ENCODE measurements at places on chromosomes 3 and 15. TPM values are rescaled to one million over a fixed set of nuclear protein-coding genes. Genes with fewer than 3 reads are reported as not detected.

DNA sequence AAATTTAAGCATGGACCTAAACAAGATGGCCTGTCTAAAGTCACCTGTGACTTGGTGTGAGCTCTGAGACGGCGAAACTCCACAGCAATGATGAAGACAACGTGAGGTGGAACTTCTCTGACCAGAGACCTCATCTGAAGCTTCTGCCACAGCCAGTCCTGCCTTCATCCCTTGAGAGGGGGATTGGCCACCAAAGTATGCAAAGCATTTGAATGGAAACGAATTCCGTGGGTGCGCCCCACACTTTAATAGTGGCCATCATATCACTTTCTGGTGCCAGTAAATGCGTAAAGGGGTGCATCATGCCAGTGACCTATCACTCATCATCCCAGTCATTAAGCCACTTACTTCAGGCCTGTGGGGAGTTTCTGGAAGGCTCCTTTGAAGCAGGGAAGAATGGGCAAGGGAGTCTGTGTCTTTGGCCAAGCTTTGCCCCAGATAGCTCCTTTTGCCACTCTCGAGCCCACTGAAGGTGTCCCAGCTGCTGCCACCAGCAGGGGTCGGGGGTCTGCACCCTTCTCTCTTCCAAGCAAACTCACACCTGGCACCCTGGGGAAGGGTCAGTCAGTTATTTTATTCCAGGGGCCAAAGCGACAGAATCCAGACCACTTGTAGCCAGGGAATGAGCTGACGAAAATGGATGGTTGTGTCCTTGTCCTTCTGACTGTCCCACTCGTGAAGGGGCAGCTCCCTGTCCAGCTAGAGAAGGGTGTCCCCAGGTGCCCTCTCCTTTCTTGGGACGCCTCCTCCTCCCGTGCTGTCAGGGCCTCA lies 17.7 kb downstream of the MUC20 start:
- DNase-seq, result no peak

GRCh38 chr3:36906504-36907149 lies 38.2 kb downstream of the TRANK1 start:
- DNase-seq, result peak; percentile 51

DNA sequence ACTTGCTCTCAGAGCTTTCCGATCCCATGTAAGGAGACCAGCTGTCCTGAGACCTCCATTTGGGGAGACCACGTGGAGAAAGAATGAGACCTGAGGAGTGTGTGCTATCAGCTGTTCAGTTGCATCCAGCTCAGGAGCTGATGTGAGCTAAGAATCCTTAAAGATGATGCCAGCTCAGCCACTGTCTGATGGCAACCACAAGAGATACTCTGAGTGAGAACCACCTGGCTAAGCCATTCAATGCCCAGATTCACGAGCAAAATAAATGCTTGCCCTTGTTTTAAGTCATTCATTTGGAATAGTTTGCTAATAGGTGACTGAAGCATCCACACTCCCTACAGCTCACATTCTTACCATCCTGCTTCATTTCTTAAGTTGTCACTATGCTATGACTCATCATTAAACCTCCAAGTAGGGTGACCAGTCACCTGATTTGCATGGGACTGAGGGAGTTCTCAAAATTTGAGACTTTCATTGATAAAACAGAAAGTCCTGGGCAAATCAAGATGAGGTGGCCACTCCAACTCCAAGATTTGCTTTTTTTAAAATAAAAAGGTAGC lies 56.4 kb downstream of the SPTSSB start:
- no peak for DNase-seq

- DNase-seq, result no peak
These were observed 21.4 kb upstream of the IGDCC3 start for GRCh38 chr15:65399001-65399706.

DNA sequence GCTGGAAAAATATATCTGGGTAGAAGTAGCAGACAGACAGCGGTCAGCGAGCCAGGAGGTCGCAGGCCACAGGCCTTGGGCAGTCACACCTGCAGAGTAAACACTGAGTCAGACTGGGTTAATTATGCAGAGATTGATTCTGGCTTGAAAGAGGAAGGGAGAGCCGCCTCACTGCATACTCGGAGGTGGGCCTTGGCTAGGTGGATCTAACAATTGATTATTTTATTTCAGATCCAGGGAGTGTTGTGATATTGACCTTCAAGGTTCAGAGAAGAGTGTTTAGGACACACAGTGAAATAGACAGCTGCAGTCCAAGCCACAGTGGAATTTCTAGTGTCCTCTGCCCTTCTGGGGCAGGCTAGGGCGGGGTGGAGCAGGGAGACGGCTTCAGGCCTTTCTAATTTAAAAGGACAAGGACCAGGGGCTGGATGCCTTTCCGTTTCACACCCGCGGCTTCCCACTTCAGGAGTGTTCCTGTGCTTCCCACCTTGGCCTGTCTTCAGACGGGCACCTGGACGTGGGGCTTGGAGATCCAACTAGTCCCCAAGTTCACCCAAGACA lies 237.3 kb downstream of the XXYLT1 start:
- peak; percentile 57 for DNase-seq

Gene WDR93
- not detected for total RNA-seq

Gene MKRN2OS
- not detected for total RNA-seq

DNA sequence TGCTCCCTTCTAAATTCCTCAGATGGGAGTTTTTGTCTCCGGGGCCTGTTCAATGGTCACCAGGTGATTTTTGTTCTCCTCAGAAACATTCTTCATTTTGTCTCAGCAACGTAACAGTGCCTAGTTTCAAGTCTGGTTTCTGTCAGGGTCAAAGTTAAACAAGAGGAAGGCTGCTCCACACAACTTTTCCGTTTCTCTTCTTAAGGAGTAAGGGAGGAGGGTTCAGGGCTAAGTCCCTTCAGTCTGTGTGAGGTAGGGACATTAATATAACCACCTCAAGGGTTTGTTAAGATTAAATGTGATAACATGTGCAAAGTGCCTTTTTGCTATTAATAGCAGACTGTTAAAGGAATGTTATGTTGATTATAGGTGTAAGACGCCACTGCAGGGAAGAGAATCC lies 41.8 kb downstream of the HOMER2 start:
- no peak for DNase-seq

Gene BTLA
- total RNA-seq, result 0.05 TPM

Gene ISLR2
- not detected for total RNA-seq

Data from dermis blood vessel endothelial cell (primary cell).